ENCODE measurements at places on chromosomes 7 and 10.

DNA sequence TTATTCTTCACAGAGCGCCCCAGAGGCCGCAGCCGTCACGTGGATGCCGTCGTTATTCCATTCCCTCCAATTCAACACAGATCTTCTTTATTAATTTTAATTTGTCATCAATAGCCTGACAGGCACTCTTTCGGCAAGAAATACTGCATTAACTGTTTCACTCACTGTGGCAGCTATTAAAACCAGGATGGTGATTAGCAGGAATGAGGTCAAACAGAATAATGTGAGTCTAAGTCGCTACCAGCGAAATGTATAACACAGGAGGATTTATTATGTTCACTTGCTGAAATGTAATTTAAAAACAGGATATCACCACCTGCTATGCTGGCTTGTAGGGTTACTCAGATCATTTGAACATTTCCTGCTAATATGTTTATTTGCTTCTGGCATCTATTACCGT, 74.2 kb upstream of the MGMT start:
- DNase-seq, result no peak

- no peak for DNase-seq
These were observed 45.7 kb downstream of the SEMA3C start for GRCh38 chr7:80873140-80873539.

GRCh38 chr10:133292919-133293809, 15.5 kb downstream of the TUBGCP2 start:
- DNase-seq, result no peak

DNA sequence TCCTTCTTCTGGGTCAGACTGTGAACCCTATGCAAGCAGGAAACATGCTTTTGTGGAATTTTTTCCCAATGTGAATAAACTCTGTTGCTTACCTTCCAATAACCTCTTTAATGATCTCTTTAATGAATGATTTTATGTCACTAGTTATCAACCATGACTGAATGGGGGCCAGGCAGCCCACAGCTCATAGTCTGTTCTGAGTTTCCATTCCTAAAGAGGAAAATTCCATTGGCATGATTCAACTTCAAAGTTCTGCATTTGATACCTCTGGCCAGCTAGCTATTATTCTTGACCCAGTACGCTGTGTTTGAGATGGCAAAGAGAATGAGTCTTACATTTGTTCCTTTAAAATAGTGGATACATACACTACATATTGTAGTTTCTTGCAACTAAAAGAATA, 867.8 kb upstream of the CELF2 start:
- no peak for DNase-seq

Measured in stimulated activated CD4-positive, alpha-beta T cell treated with anti-CD3 and anti-CD28 coated beads, Interleukin-4, amount 100 ng/mL, for 48 hours (primary cell).